ENCODE measurements at places on chromosomes 7 and 10. TPM values are rescaled to one million over a fixed set of nuclear protein-coding genes. Genes with fewer than 3 reads are reported as not detected.

AKR1C8 gene
- 0.94 TPM for total RNA-seq

ST8SIA6 gene
- 2.5 TPM for total RNA-seq

GSTK1 gene
- total RNA-seq, result 155 TPM

SH2D4B gene
- 0.18 TPM for total RNA-seq

SPDYE11 gene
- not detected for total RNA-seq

MET gene
- total RNA-seq, result 60.7 TPM

MAP3K8 gene
- total RNA-seq, result 85.2 TPM

FGFBP3 gene
- total RNA-seq, result 6.0 TPM

FAM241B gene
- total RNA-seq, result 6.1 TPM

CRHR2 gene
- 1.1 TPM for total RNA-seq

TFEC gene
- 10.3 TPM for total RNA-seq

DNA2 gene
- 6.7 TPM for total RNA-seq

SORCS1 gene
- total RNA-seq, result 80.5 TPM

ACSM6 gene
- 0.49 TPM for total RNA-seq

GPR15LG gene
- not detected for total RNA-seq

KEL gene
- 2.3 TPM for total RNA-seq

STEAP1 gene
- total RNA-seq, result 17.1 TPM

INTS1 gene
- total RNA-seq, result 78.4 TPM

CDH23 gene
- total RNA-seq, result 20.1 TPM

LLCFC1 gene
- total RNA-seq, result not detected

WDFY4 gene
- 8.6 TPM for total RNA-seq

SYT15 gene
- total RNA-seq, result 17.1 TPM

GTF2I gene
- 246 TPM for total RNA-seq

TSPAN12 gene
- total RNA-seq, result 7.6 TPM

PRKCQ gene
- total RNA-seq, result 0.94 TPM

PRXL2A gene
- total RNA-seq, result 117 TPM

KIAA1549 gene
- total RNA-seq, result 5.2 TPM

RADIL gene
- 19.8 TPM for total RNA-seq
